Cerebellum (tissue), 4 donors: ENCODE measurements at places on chromosomes 2 and 18.

DNA sequence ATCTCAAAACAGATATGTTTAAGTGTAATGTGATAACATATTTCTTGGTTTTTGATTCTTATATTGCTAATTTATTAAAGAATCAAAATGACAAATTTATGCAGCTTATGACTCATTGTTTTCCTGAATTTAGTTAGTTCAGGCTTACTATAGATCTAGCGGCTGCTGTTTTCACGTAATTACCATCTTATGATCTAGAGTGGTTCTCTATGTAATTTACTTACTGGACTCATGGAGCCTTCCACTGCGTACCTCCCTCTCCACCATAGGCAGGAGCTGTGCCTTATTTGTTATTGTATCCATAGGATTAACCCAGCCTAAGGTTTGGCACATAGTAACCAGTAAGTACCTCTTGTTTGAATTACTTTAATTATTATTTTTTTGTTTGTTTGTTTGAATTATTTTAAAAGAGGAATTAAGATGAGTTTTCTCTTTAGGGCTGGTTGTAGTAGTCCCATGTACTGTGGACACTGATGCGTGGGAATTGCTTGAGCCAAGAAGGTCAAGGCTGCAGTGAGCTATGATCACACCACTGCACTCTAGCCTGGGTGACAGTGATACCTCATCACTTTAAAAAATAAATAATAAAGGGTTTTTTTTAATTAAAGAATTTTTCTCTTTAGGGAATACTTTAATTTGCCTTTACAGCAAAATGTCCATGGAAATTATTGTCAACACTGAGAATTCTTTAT, 165.5 kb downstream of the PHLPP1 start:
- no peak for DNase-seq

DNA sequence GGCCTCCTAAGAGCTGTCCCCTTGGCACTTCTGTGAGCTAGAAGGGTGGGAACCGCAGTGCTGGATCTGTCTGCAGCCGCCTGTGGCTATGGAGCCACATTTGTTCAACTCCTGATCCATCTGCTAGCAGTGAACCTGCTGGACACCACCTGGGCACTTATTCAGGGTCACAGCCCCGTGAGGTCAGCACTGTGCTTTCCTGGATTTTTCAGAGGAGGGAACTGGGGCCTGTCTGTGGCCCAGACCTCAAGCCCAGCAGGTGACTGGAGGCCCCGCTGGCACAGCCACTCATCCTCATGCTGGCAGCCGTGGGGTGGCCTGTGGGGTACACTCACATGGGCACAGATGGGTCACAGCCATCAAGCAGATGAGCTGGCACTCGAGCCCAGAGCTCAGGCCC, 155.3 kb downstream of the TFCP2L1 start:
- peak; percentile 49 for DNase-seq

GRCh38 chr2:94870440-94871225, 597 bp upstream of the TEKT4 start:
- DNase-seq = no peak

DNA sequence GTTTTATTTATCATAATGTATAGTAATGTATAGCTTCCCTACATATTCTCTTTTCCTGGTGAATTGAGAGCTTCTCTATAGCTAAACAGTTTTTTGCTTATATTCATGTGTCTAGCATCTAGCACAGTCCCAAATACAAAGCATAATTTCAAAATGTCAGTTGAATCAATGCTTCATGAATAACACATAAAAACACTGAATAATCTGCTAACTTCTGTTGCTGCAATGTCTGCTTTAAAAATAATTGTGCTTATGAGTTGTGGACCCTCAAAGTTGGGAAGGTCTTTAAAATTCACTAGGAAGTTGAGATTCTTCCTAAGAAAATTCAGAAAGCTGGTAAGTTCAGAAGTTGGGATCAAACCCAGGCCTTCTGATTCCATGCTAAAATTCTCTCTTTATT, 600.9 kb upstream of the FAM98A start:
- no peak for DNase-seq
